ENCODE measurements at places on chromosomes 7 and 10.

DNA sequence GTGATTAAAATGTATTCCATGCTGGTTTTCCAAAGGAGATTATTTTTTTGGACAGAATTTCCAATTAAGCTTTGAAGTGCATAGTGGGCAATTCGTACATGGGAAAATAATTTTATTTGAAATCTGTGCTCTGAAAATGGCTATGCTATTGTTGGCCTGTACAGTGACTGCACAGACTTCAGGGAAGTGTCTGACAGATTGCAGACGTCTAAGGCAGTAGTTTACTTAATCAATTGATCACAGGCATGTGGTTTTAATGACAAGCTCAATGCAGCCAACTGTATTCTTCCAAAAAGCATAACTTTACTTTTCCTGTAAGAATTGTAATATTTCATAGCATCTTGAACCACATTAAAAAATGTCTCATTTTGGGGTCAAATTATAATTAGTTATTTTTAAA, 102.0 kb downstream of the SEMA3C start:
- no peak for DNase-seq

DNA sequence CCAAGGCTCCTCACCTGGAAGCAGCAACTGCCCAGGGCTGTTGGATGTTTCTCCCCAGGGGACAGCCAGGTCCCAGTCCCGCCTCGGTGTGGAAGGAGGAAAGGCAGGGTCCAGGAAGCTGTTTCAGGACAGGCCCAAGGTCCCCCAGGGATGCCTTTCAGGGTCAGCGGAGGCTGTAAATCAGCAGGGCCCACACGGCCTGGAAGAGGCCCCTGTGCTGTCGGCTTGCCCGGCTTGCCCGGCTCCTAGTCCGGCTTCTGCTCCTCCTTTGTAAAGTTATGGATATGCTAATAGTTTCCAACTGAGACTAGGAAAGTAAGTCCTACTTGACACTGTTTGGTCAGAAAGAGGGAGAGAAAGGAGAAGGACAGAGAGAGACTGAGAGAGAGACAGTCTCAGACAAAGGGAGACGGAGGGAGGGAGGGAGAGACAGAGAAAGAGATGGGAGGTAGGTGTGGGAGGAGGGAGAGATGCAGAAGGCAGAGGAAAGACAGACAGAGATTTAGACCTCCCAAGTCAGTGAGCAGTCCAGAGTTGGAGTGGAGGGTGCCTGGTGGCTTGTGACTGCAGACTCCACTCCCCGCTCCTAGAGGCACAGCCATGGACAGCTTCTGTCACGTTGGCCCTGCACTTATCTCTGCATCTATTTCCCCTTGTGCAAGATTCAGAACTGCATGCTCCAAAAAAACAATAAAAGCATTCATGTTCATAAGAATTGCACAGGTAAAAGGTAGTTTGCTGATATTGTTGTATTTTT, 10.5 kb downstream of the IKZF1 start:
- DNase-seq, result no peak

DNA sequence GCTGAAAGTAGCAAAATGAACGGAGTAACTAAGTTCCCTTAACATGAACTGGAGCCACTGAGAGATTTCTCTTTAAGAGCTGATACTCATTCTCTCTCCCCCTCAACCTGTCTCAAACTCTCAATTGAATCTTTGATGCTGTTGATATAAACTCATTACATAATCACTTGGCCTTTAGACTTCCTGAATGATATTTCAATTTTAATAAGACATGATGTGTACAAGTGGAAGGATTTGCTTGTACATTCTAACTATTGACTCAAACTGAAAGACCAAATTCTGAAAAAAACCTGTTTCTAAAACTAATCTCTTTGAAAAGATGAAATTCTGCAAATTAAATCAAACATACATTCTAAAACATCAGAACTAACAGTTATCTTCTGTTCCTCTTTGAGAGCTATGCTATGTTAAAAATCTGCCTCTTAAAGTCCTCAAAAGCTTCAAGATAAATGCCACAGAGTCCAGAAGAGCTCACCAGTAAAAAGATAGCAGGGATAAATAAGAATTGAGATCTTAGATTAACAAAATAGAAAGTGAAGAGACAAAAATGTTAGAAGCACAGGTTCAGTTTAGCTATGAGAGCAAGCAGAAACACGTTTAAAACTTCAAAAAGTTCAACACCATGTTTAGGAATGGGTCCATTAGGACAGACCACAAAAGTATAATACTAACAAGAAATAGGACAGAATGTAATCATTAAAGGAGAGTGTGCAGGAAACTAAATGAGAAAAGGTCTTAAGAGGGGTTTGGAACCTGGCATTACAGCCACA, 46.1 kb downstream of the TNPO3 start:
- DNase-seq, result no peak

GRCh38 chr10:124145109-124145870, 51.9 kb upstream of the CHST15 start:
- no peak for DNase-seq

GRCh38 chr10:97715259-97715874, 1.8 kb downstream of the MARVELD1 start:
- no peak for DNase-seq

DNA sequence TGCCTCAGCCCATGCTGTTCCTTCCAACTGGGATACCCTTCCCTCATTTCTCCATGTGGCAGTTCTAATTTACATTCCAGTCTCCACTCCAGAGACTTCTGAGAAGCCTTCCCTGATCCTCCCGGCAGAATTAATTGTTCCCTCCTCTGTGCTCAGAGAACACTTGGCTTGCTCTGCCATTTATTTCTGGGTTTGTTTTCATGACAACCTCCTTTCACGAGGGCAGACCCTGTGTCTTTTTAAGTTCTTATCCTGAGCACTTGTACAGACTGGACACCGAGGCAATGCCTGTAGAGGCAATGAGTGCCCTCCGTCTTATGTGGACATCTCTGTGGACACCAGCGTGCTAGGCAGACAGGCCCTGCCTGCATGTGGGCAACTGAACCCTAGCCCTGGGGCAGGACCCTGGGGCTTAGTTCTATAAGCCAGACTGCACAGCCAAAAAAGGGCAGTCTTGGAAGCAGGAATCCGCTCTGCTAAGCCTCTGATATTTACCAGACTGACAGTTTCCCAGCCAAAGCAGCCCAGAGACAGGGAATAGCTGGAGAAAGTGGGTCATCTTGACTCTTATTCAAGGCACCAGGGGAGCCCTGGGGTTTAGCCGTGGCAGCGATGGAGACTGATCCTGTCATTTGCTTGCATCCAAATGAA, 474.0 kb downstream of the RPS24 start:
- no peak for DNase-seq

- no peak for DNase-seq
These were observed 33.2 kb downstream of the RBM28 start for GRCh38 chr7:128310499-128310898.

- no peak for DNase-seq
These were observed 1002.3 kb upstream of the KCND2 start for GRCh38 chr7:119270644-119271043.

GRCh38 chr10:90658791-90659190, 199.0 kb downstream of the HTR7 start:
- DNase-seq, result no peak

GRCh38 chr10:11403116-11403515, 208.3 kb downstream of the USP6NL start:
- DNase-seq, result peak; percentile 36

DNA sequence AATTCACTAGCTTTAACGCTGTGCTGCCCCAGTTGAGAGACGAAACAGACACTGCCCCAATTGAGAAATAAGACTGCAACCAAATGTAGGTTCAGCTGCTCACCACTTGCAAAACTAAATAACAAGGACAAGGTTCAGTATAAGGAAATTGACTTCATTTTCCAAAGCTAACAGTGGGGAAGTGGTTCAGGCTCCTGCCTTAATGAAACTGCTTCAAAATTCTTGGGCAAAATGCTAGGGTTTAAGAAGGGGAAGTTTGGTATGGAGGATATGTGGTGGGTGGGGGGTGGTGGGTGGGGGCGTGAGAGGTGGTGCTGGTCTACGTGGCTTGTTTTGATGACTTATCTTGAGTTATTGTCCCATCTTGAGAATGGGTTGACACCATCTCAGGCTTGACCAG, 21.8 kb downstream of the MRPL32 start:
- no peak for DNase-seq

GRCh38 chr7:131110297-131111080, 217.2 kb upstream of the MKLN1 start:
- no peak for DNase-seq

DNA sequence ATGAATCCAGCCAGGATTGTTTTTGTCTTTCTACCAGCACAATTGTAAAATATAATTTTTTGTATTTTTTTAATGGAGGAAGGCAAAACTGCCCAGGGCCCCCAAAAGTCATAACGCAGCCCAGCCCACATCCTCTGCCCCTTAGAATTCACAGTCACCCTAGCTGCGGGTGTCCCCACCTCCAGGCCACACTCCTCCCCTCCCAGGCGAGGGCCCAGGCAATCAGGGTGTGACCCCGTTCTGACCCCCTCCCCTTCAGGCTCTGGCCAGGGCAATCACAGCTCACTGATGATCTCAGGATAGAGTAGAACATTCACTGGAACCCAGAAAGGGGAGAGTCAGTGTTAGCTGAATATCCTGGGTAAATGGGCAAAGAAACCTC, 92.0 kb upstream of the MACROH2A2 start:
- no peak for DNase-seq

GRCh38 chr10:4046030-4046429, 261.0 kb upstream of the KLF6 start:
- DNase-seq, result no peak

DNA sequence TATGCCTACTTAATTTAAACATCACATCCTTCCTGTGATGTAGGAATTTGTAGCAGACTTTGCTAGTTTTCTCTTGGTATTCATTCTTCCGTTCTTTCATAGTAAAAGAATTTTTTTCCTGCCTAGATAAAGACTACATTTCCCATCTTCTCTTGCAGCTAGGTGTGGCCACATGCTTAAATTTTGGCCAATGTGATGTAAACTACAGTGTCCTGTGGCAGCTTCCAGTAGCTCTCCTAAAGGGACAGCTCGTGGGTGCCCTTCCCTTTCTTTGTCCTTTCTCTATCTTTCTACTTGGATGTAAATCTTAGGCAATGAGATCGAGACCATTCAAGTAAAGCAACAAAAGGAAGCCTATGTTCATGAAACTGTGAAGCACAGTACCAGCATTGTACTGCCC, 58.6 kb downstream of the ASAH2B start:
- no peak for DNase-seq

DNA sequence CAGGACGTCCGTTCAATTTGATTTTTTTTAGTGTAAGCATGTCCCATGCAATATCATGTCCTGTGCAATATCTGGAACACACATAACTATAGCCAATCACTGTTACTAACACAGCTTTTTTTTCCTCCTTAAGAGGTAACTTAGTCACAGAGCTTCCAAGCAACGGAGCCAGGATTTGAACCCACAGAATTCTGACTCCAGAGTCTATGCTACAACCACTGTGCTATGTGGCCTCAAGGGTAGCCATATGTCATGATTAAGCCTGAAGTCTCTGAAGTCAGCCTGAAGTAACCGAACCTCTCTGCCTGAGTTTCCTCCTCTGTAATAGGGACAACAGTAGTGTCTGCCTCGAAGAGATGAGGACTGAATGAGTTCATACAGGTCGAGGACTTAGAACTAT, 42.2 kb upstream of the TCF7L2 start:
- no peak for DNase-seq

GRCh38 chr10:11787374-11787773, 35.8 kb upstream of the PROSER2 start:
- DNase-seq, result no peak

DNA sequence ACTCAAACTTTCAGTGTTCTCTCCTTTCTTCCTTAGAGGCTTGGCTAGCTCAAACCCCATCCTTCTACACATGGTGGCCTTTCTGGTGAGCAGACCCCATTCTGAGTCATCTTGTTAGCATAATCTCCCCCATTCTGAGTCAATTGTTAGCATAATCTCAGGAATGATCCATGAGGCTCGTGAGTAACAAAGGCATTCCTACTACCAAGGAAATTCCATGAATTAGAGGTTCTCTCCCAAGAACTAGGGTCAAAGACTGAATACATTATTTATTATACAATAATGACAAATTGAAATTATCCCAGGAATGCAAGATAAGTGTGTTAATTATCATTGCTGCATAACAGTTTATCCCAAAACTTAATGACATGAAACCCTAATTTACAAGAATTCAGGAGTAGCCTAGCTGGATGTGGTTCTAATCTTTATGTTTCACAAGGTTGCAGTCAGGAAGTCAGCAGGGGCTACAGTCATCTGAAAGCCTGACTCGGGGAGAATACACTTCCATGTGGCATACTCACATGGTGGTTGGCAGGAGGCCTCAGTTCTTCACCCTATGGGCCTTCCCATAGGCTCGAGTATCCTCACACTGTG, 100.2 kb downstream of the MMRN2 start:
- no peak for DNase-seq

- no peak for DNase-seq
These were observed 18.4 kb upstream of the MACROH2A2 start for GRCh38 chr10:70034232-70034631.

GRCh38 chr7:14960721-14961120, 58.2 kb upstream of the DGKB start:
- no peak for DNase-seq

DNA sequence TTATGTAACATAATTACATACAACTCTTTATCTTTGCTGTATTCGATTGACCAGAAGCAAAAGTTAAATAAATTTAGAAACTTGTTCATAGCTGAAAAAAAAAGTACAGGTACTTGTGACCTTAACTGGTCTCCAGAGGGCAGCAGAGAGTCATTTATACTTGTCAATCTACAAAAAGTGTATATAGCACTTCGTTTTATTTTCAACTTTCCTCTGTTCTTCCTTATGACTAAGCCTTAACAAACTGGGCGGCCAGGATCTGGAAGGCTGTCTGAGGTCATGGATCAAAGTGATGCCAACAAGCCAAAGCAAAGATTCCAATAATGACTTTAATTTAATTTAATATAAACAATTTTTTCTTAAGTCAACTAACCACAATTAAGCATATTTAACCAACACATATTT, 29.8 kb downstream of the C10orf67 start:
- DNase-seq, result no peak

- no peak for DNase-seq
These were observed 245.0 kb upstream of the SORCS1 start for GRCh38 chr10:107409522-107409921.
